NT2/D1 (cell line): ENCODE measurements at places on chromosomes 7 and 10.

- DNase-seq = no peak
Measured at GRCh38 chr7:738723-739454, 11.8 kb upstream of the PRKAR1B start.

DNA sequence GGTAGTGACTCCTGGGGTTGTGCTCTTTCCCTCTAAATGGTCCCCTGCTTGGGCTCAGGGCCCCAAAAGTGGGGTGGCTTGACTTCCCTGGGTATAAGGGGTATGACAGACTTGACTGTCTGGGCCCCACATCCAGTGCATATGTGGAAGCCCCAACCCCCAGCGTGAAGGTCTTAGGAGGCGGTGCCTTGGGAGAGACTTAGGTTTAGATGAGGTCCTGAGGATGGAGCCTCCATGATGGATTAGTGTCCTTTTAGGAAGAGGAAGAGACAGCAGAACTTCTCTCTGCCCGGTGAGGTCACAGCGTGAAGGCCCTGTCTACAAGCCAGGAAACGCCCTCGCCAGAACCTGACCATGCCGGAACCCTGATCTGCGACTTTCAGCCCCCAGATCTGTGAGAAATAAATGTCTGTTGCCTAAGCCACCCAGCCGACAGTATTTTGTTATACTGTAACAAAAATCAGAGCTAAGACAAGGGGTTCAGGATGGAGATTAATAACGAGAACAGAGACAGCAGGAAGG lies 23.8 kb downstream of the PODXL start:
- DNase-seq = no peak

DNA sequence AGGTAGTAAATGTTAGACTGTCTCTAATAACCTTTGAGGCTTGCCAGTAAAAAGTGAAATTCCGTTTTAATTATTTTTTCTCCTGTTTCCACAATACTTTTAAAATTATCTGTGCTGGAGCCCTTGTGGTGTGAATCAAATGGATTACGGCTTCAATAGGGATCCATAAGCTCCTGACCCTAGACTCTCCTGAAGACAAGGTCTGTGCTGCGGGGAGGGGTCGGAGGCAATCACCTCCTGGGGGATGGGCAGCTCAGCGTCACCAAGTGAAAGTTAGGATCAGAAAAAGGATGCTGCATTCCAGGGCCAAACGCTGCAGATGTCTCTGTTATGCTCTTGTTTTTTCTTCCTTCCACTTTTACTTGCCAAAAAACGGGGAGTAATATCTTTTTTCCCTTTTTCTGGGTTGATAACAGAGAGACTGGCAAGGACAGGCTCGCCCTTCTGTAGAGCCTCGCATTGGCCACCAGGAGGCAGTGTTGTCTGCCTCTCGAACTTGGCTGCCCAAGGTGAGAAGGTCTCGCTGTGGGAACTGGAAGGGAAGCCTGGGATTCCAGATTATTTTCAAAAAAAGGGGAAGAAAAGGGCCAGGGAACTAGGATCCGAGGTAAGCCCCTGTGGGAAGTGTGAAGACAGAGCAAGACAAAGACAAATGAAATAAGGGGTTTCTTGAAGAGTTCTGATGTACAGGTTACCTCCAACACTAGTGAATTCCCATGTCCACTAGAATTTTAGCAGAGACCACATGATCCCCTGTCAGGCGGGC lies 621.9 kb downstream of the ACTR3B start:
- DNase-seq = peak; percentile 51

DNA sequence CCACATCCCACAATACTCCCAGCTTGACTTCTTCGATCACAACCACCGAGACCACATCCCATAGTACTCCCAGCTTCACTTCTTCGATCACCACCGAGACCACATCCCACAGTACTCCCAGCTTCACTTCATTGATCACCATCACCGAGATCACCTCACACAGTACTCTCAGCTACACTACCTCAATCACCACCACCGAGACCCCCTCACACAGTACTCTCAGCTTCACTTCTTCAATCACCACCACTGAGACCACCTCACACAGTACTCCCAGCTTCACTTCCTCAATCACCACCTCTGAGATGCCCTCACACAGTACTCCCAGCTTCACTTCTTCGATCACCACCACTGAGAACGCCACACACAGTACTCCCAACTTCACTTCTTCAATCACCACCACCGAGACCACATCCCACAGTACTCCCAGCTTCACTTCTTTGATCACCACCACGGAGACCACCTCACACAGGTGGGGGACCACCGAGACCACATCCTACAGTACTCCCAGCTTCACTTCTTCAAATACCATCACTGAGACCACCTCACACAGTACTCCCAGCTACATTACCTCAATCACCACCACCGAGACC lies 8.6 kb downstream of the MUC3A start:
- no peak for DNase-seq

GRCh38 chr10:113006656-113007342 lies 56.8 kb downstream of the TCF7L2 start:
- no peak for DNase-seq

DNA sequence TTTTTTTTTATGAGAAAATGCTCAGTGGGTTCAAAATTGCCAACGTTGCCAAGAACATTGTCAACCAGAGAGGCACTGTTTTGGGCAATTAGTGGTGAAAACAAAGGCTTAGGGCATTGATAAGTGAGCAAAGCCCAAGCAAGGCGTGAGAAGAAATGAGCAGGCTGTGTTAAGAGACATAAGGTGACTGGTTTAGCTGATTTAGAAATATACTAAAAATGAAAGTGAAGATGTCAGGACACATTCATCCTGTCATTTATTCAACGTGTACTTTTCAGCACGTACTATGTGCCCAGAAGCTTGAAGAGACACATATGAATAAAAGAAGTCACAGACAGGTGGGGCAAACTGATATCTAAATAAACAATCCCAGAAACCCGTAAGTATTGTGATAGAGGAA lies 31.8 kb downstream of the AOAH start:
- DNase-seq = no peak

GRCh38 chr7:4943297-4943696 lies 15.7 kb downstream of the MMD2 start:
- DNase-seq = no peak

GRCh38 chr7:52355053-52355452 lies 680.4 kb upstream of the POM121L12 start:
- DNase-seq = no peak

DNA sequence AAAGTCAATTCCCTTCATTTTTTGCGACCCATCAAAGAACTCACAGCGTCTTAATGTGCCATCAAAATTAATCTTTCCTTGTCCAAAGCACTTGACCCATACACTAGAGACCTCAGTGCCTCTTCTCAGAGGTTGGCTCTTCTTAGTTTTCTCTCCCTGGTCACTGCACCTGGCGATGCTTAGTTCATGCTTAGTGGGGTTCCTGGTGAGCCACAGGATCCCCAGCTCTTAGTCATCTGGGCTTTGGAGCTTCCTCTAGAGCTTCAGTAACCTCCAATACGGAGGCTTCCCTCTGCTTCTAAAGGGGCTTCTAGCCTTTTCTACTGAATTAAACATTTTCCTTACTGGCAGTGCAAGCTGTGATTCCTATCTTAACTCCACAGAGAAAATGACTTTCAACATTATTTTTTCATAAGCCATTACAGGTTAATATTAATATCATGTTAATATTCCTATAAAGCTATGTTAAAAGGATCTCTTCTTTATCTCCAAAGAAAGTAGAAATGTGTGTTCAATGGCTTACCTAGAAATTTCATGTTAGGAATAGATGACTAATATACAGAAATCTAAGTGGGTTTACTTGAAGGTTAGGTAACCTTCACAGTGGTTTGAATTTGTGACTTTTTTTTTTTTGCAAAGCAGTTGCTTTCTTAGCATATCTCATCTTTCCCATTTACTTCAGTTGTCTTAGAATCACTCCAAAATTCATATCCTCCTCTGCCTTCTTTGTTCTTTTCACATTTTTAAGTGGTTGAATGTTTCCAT lies 295.2 kb downstream of the CAMK1D start:
- no peak for DNase-seq

DNA sequence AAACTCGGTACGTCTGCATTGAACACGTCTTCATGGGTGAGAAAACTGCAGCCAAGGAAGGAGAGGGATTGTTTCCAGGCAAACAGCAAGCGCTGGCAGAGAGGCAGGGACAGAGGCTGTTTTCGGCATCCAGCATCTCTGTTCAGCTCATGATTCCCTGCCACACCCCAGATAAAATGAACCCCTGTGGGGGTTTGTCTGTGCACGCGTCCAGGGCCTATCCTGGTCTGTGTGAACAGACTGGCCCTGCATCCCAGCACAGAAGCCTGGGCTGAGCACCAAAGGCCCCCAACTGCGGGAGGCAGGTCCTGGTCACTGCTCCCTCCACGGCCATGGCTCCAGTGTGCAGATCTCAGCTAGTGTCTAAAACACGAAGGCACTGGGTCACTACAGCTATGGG lies 83.3 kb upstream of the FAM20C start:
- no peak for DNase-seq

- no peak for DNase-seq
Measured at GRCh38 chr7:125412890-125413665, 483.5 kb upstream of the POT1 start.

- peak; percentile 30 for DNase-seq
Measured at GRCh38 chr10:66931340-66931948, 5.6 kb downstream of the LRRTM3 start.

DNA sequence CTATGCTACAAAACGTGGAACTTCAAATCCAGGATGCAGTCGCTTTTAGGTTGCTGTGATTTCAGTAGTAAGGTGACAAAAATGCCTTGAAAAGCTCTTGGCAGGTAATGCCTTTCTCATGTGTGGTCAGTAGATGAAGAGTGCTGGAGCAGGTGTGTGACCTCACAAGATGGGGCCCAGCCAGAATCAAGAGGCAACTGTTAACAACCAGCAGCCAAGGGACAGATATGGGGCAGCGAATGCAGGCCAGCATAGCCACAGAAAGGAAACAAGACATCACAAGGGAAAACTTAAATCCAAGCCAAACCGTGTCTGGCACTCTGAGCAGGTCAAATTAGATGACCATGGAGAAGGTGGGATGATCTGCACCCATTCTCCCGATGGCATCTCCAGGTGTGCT lies 12.3 kb downstream of the HUS1 start:
- no peak for DNase-seq

GRCh38 chr7:1210979-1211608 lies 21.6 kb upstream of the UNCX start:
- no peak for DNase-seq

DNA sequence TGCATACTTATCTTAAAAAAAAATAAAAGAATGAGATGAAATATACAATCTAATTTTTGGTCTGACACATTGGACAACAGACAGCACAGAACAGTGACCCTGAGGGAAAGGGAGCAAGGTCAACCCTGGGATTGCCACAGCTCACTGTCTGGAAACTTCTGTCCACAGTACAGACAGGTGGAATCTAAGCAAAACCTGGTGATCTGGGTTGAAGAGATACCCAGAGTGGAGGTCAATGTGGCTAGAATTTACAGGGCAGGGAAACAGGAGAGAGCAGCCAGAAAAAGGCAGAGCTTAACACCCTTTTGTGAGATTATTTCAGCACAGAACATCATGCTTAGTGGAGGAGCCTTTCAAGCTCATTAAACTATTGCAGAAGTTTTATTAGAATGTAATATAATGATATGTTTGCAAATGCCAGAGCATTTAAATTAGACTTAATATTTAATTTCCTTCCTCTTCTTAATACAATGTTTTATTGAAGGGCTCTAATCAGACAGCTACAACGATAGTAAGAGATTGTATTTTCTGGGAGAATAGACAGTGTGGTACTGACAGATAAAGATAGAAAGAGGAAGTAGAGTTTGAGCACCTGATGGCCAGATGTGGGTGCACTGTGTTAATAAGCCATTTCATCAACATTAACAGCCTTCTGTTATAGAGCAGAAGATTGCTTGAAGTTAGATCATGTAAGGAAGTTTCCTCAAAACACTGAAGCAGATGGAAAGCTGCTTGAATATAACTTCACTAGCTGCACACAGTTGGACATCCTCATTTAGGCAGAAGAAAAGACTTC lies 309.4 kb downstream of the HGF start:
- DNase-seq = no peak

GRCh38 chr7:111586711-111587409 lies 24.6 kb upstream of the IMMP2L start:
- DNase-seq = no peak

GRCh38 chr10:129023082-129023481 lies 444.0 kb upstream of the MGMT start:
- DNase-seq = no peak

DNA sequence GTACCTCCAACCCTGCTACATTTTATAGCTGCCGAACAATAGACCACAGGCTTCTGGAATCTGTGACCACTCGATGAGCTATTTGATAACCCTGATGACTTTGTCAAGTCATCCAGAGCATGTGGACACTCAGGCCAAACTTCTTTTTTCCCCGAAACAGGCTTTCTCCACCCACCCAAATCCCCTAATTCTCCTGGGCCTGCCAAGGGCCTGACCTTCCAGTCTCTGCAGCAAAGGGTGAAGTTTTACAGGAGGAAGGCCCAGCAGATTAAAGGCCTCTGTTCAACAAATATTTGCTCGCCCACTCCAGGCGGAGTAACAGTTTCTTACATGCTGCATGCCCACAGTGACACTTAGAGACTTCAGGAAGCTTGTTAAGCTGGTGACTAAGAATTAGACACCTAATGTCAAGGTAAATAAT lies 2.0 kb downstream of the JCAD start:
- DNase-seq = no peak

- no peak for DNase-seq
Measured at GRCh38 chr10:29189256-29189655, 99.6 kb upstream of the LYZL1 start.

- DNase-seq = no peak
Measured at GRCh38 chr7:99828811-99829210, 998 bp downstream of the CYP3A43 start.
